MG63 (cell line): ENCODE measurements at places on chromosomes 6 and 20. TPM values are rescaled to one million over a fixed set of nuclear protein-coding genes. Genes with fewer than 3 reads are reported as not detected.

EYS gene
- total RNA-seq = not detected in 2 replicates

MYB gene
- 1.5 TPM in 1 of 2 replicates, not detected in the other for total RNA-seq

DNA sequence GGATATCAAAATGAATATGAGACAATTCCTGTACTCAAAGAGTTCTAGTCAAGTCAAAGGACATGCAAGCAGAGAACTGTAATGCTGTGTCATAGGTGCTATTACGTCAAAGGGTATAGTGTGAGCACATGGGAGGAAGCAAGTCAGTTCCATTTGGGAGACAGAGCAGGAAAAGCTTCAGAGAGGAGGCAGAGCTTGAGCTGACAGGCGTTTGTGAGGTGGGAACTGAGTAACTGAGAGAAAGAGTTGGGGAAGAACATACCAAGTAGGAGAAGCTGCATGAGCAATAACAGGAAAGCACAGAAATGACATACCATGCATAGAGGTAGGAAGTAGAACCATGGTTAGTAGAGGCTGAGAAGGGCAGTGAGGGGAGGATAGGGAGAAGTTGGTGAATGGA lies 15.2 kb upstream of the SSR1 start:
- no peak for DNase-seq

- DNase-seq = peak; percentile 46
Measured at GRCh38 chr20:61558726-61559125, 306.7 kb downstream of the CDH4 start.

DNA sequence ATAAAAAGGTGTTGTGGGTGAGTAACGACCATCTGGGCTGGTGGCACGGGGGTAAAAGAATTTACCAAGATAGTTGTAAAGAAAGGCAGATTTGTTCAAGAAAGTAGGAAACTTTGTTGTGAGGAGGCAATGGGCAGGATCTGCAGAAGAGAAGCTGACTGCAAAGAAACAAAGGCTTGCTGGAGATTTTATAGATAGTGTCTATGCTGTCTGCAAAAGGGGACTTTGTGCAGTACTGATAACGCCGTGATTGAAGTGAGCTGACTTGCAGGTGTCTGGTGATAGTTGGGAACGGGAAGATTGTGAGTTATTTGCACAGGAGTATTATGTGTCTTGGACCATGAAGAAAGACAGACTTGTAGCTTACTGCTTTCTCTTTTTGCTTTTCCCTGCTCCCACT lies 36.8 kb upstream of the GSTA3 start:
- DNase-seq = no peak

- no peak for DNase-seq
Measured at GRCh38 chr6:62775427-62776022, 435.7 kb upstream of the FKBP1C start.
